ENCODE measurements at places on chromosomes 7 and 10. TPM values are rescaled to one million over a fixed set of nuclear protein-coding genes. Genes with fewer than 3 reads are reported as not detected.

NPM3 gene
- 68.9 TPM for polyA plus RNA-seq

PRTFDC1 gene
- polyA plus RNA-seq, result 40.0 TPM

KLF14 gene
- polyA plus RNA-seq, result 0.47 TPM

KEL gene
- polyA plus RNA-seq, result 4.8 TPM

ACBD7 gene
- 6.6 TPM for polyA plus RNA-seq

OR2A42 gene
- 2.7 TPM for polyA plus RNA-seq

DENND2A gene
- 38.6 TPM for polyA plus RNA-seq

ANKRD26 gene
- 15.3 TPM for polyA plus RNA-seq

PRPS1L1 gene
- polyA plus RNA-seq, result 0.20 TPM

SAMD9L gene
- 3.3 TPM for polyA plus RNA-seq

GSAP gene
- polyA plus RNA-seq, result 20.6 TPM

MORN4 gene
- polyA plus RNA-seq, result 22.9 TPM

GIMAP7 gene
- polyA plus RNA-seq, result 13.0 TPM

AGMO gene
- 0.93 TPM for polyA plus RNA-seq

JCAD gene
- 30.7 TPM for polyA plus RNA-seq

INA gene
- 0.31 TPM for polyA plus RNA-seq

GBX1 gene
- polyA plus RNA-seq, result 0.28 TPM

OR13A1 gene
- polyA plus RNA-seq, result 0.10 TPM

RBP4 gene
- polyA plus RNA-seq, result 0.36 TPM

OR2A5 gene
- polyA plus RNA-seq, result 0.25 TPM

STAG3 gene
- polyA plus RNA-seq, result 10.2 TPM

PNLIP gene
- polyA plus RNA-seq, result not detected

WNT8B gene
- polyA plus RNA-seq, result 0.98 TPM

PDLIM1 gene
- 84.3 TPM for polyA plus RNA-seq

PRKG1 gene
- polyA plus RNA-seq, result 10.7 TPM

TET1 gene
- 9.9 TPM for polyA plus RNA-seq

TAC1 gene
- 0.37 TPM for polyA plus RNA-seq

FFAR4 gene
- 0.03 TPM for polyA plus RNA-seq

GPR146 gene
- 3.7 TPM for polyA plus RNA-seq

ASB10 gene
- polyA plus RNA-seq, result not detected

OLAH gene
- polyA plus RNA-seq, result 1.0 TPM

GSTO2 gene
- polyA plus RNA-seq, result 49.0 TPM

PILRA gene
- 6.3 TPM for polyA plus RNA-seq

DNA2 gene
- polyA plus RNA-seq, result 10.3 TPM

TACC2 gene
- 45.2 TPM for polyA plus RNA-seq

PPRC1 gene
- polyA plus RNA-seq, result 36.0 TPM

CACNB2 gene
- 2.4 TPM for polyA plus RNA-seq

KCND2 gene
- 2.0 TPM for polyA plus RNA-seq

MBL2 gene
- polyA plus RNA-seq, result not detected

AKR1C4 gene
- not detected for polyA plus RNA-seq

ADIRF gene
- 18.0 TPM for polyA plus RNA-seq

ANKRD7 gene
- 3.2 TPM for polyA plus RNA-seq

ZNF425 gene
- 6.1 TPM for polyA plus RNA-seq

SLC26A5 gene
- polyA plus RNA-seq, result 0.81 TPM

PCLO gene
- polyA plus RNA-seq, result 9.9 TPM

THAP5 gene
- polyA plus RNA-seq, result 33.9 TPM

SLC16A9 gene
- polyA plus RNA-seq, result 42.6 TPM

MRLN gene
- not detected for polyA plus RNA-seq

LIPJ gene
- polyA plus RNA-seq, result 0.23 TPM
